ENCODE measurements at places on chromosomes 1 and 21. TPM values are rescaled to one million over a fixed set of nuclear protein-coding genes. Genes with fewer than 3 reads are reported as not detected.

DNA sequence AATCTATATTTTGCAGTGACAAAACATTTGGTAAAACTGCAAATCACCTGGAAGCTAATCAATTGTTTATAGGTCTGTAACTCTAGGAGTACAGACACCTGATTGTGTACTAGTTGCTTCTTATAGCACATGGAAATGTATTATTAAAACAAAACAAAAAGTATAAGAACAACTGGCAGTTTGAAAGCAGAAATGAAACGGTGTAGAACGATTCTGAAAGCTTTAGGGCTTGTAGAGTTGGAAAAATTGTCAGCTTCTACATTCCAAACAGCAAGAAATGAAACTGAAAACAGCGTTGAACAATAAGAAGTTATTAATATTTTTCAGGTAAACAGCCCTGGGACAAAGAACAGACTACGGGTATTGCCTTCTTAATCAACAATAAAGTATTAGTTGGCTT lies 273.3 kb downstream of the OLFM3 start:
- DNase-seq, result no peak

- no peak for DNase-seq
Measured at GRCh38 chr1:225655509-225656258, 2.8 kb upstream of the ENAH start.

GRCh38 chr1:9993561-9994075 lies 3.4 kb upstream of the RBP7 start:
- no peak for DNase-seq

DNA sequence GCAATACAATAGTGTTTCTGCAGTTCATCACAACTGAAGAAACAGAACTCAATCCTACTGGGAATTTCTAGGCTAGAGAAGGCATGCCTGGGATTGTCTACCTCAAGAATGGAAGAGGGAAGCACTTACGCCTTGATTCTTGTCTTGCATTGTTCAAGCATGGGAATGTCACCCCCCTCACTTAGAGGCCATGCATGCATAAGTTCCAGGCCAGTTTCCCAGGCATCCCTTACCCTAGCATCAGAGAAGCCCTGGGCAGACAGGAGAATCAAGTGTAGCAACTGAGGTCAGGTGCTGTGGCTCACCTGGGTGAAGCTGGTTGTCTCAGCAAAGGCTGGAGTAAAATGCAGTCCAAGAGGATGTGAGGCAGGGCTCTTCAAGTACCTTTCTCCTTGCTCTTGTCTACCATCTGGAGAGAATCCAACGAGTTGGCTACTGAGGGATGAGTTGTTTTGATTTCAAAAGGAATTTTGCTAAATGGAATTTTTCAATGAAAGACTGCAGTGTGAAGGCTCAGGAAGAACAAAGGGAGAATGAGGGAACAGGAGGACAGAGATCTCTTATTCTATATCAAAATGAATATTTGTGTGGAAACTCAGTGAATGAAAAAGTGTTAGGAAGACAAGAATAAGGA lies 174.3 kb downstream of the NEK7 start:
- no peak for DNase-seq

GRCh38 chr1:74715236-74715502 lies 17.7 kb downstream of the CRYZ start:
- no peak for DNase-seq

GRCh38 chr1:202642619-202643291 lies 67.5 kb downstream of the SYT2 start:
- no peak for DNase-seq

- DNase-seq, result no peak
Measured at GRCh38 chr21:31038376-31038775, at the start of gene KRTAP19-8. TSS of gene KRTAP19-8 (minus strand) at chr21:31038476. CDS start at chr21:31038443, 33 bp downstream.

DNA sequence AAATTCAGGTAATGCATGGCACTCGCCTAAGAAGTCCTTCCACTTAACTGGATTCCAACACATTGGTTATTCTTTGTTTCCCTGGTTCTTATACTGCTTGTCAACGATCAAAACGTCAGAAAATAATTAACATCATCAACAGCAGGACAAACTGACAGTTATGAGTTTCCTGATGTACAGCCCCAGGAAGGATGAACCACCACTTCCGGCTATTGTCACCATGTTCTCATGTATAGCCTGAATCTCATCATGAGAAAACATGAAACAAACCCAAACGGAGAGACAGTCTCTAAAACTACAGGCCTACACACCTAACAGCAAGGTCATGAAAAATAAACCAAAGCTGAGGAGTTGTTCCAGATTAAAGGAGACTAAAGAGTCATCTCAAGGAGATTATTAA lies 60.5 kb upstream of the FBXO28 start:
- DNase-seq, result no peak

DNA sequence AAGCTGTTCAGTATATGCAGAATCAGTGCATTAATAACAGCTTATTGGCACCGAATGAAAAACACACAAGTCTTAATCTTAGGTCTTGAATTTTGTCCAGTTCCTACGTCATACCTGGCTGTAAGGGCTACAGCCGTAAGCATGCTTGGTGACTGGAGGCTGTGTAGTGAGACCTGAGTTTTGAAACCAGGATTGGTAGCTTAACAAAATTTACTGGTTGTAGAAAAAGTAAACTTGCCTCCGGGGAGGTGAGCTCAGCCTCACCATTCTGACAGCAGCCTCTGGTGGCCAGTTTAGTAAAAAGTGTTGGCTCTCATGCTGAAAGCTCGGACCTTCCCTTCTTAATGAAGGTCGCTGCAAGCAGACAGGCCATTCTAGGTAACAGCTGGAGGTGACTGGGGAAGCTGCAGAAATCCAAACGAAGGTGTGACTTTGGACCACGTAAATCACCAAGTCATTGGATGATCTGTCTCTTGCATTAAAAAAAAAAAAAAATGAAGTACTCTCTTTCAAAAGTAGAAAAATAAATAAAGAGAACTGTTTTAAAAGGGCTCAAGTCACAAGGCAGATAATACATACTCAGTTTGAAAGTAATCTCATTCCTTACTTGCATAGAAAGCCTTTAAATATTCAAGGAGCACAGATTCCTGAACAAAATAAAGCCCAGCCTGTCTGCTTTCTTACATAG lies 48.9 kb downstream of the HLCS start:
- DNase-seq, result no peak

DNA sequence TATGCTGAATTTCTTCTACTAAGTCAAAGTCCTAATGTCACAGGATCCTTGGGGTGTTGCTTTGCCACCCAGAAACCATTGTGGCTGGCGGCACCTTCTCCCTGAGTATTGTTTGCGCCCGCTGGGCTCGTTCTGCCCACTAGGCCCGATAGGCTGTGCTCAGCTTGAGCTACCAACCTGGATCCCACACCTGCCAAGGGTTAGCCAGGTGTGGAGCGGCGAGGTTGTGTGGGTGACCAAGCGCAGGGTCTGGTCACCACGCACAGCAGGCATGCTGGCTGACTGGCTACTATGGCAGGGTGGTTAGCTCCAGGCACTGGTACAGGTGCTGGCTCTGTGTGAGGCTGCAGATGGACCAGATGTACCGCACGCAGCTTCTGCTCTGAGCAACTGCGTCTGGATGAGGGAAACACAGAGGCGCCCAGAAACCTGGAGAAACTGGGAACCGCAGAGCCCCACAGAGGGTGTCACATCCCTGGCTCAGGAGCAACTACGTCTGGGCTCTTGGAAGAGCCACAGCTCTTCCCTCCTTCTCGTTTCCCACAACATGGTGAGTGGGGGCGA lies 50.3 kb upstream of the SCYL3 start:
- DNase-seq, result no peak

- DNase-seq, result peak; percentile 56
Measured at GRCh38 chr21:39663066-39663465, 50.3 kb downstream of the B3GALT5 start.

DNA sequence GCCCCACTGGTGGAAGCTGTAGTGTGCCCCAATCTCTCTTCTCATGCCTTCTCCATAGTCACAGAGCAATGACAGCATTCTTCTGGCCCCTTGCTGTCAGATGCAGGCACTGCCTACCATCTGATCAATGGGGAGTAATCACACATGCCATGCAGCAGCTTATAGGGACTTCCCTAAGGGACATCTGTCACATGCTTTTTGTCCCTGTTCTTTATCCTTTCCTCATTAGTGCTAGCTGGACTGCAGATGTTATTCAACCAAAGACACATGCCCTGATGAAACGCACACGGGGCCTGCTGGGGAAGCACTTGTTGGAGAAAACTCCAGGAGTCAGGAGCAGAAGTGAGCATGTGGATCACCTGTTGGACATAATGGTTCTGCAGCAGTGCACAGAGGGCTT lies 108.7 kb downstream of the KCNJ15 start:
- DNase-seq, result no peak

DNA sequence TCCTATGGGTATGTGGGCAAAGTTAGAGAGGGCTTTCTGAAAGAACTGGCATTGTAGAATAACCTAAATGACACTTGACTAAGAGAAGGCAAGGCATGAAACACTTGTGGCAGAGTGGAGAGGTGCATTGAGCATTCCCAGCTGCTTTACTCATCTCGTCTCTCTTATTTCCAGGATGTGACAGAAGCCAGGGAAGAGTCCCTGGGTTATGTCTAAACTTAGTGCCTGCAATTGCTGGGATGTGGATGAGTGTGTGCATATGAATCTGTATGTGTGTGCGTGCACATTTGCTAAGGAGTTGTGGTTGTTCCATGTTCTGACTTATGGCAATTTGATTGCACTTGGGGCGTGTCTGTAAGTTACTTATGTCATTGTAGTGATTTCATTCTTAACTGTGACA lies 1326.5 kb upstream of the B3GALT2 start:
- DNase-seq, result no peak

DNA sequence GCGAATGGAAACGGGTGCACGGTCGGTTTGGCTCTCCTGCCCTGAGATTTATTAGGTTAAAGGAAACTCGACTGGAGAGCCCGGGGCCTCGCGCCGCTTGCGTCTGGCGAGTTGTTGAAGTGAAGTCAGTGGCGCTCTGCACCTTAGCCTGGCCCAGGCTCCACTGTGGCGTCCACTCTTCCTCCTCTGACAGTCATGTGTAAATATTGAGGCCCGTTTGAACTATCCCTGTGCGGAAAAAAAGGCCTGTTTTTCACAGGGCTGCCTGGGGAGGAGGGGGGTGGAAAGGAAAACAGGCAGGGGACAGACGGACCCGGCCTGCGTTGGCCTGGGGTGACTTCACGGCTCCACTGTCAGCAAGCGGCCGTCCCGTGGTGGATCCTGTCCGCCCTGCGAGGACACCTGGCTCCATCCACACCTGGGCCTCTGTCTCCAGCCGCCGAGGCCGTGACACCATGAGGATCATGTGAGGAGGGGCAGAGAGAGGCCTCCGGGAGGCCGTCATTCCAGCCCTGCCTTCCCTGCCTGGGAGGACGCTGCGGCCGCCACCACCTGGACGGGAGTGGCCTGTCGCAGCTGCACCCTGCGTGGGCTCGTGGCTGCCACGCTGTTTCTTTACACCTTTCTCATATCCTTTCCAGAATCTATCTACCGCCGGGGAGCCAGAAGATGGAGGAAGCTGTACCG lies 59.8 kb downstream of the FAAP20 start:
- no peak for DNase-seq

GRCh38 chr21:36125512-36126207 lies 9.2 kb upstream of the CBR3 start:
- DNase-seq, result peak; percentile 75

- DNase-seq, result no peak
Measured at GRCh38 chr1:46671554-46671953, at the start of gene TEX38. TSS of gene TEX38 (plus strand) at chr1:46671854. CDS start at chr1:46671935, 81 bp downstream.

DNA sequence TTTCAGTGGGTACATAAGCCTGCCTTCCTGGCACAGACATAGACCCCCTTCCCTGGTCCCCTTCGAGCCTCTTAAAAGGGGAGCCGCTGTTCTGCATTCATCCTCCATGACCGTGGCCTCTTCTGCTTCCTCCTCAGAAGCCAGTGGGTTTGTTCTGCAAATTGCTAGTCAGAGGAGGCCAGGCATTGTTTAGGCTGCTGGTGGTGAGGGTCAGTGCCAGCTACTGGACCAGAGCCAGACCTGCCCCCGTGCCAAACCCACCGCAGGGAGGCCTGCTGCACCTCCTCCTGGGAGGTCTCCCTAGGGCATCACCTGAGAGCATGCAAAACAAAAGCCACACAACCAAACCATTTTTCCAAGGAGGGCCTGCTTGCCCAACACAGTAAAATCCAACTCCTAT lies 178.4 kb downstream of the MIS18A start:
- DNase-seq, result no peak

GRCh38 chr1:157360023-157360390 lies 192.3 kb downstream of the FCRL5 start:
- no peak for DNase-seq

- DNase-seq, result no peak
Measured at GRCh38 chr1:200372095-200372884, 37.5 kb downstream of the ZNF281 start.

DNA sequence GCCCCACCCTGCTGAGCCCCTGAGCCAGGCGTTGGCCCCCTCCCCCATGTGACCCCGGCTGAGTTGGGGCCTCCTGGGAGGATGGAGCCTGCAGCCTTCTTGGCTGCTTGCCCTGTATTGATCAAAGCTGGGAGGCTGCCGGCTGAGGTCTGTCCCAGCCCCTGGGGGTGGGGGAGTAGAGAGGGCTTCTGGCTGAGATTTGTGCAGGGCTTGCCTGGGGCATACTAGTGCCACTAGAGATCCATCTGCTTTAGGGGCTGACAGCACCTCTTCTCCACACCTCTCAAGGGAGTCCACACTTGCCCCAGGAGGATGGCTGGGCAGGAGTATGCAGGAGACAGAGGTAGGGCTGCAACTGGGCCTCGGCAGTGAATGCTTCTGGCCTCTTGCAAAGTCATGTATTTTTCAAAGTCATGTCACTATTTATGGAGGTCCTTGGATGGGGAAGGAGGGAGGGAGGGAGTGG lies 53.6 kb upstream of the SSBP3 start:
- DNase-seq, result no peak

GRCh38 chr1:182629080-182629479 lies 24.9 kb upstream of the RGS16 start:
- DNase-seq, result no peak

GRCh38 chr21:46003575-46004007 lies 22.0 kb downstream of the COL6A1 start:
- no peak for DNase-seq

Gene NUCKS1
- 42.1 TPM for total RNA-seq

Gene SRM
- total RNA-seq, result 175 TPM

Gene FTCD
- 0.85 TPM for total RNA-seq

Gene BTBD19
- total RNA-seq, result 15.1 TPM

Gene TP73
- total RNA-seq, result not detected

Gene OR14K1
- total RNA-seq, result not detected

Data from ascending aorta (tissue), 2 donors.